Effector memory CD8-positive, alpha-beta T cell (primary cell): ENCODE measurements at places on chromosomes 7 and 10.

- DNase-seq: no peak
These were observed 145.7 kb downstream of the PAXIP1 start for GRCh38 chr7:154857240-154857639.

DNA sequence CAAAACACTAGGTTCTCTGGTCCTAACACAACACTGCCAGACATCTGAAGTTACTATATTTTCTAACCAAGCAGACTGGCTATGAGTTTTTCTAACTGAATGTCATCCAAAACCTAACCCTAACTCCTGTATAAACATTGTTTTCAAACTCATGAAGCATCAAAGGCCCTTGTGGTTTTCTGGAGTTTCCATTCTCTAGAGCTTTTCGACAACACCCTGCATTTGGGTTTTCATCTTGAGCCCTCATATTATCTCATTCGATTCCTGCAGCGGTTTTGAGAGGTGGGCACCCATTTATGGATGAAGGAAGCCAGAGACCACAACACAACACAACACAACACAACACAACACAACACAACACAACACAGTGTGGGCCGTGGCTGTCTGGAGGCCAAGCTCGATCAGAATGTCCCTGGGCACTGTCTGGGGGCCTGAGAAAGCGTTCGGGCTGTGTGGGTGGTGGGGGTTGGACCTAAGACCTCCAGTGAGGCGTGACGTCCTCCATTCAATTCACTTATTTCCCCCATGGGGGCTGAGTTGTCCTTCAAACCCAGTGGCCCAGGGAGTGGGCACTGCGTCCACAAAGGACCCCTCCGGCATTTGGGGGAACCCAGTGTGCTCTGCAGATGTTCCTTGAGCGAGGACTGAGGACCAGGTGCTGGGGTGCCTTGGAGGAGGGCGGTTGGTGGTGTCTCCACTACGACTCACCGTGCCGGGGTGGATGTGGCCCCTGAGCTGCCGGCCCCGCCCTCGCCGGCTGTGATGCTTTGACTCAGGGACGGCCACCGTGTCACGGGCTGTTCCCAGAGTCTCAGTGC lies 490.4 kb downstream of the DNAJB6 start:
- no peak for DNase-seq

DNA sequence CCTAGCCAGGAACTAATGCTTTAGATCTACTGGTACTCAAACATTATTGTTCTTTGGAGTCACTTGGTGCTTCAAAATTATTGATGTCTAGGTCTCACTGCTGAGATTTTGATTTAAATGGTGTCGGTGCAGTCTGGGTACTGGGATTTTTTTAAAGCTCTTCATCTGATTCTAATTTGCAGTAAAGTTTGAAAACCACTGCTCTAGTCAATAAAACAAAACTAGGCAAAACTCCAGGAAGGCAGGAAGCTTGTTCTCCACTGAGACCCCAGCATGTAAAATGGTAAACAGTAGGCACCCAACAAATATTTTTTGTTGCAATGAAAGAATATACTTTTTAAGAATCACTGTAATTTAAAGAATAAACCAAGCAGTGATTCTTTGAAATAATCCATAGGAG lies 49.7 kb downstream of the ADD3 start:
- no peak for DNase-seq

- no peak for DNase-seq
These were observed 846.8 kb downstream of the IPMK start for GRCh38 chr10:57420881-57421280.

DNA sequence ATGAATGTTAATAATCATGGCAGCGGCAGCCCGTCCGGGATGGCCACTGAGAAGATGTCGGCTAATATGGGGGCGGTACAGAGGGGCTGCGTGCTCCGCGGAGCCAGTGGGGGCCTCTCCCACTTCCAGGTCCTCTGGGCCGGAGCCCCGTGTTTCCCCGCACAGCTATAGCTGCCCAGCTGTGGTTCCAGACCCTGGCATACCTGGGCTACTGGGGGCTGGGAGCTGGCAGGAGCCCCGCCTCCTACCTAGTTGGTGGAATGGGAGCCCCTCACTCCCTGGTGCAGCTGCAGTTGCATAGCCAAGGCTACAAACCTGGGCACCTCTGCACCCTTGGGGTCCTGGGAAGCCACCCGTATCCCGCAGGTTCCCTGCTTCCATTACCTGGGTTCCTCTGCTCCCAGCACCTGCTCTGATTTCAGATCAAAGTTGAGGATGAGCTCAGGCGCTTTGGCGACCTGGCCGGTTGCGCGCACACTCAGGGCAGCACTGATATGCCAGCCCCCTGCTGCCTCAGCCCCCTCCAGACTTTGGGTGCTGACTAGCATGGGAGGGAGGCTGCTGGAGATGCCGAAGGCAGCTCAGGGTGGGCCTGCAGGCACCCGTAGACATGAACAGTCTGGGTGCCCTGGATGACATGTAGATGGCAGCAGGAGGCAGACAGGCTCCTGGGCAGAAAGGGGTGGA lies 236.5 kb upstream of the SEMA3D start:
- DNase-seq: no peak

- no peak for DNase-seq
These were observed 115.9 kb upstream of the CACUL1 start for GRCh38 chr10:118870467-118871243.

GRCh38 chr10:110142965-110143364 lies 64.4 kb upstream of the MXI1 start:
- no peak for DNase-seq

DNA sequence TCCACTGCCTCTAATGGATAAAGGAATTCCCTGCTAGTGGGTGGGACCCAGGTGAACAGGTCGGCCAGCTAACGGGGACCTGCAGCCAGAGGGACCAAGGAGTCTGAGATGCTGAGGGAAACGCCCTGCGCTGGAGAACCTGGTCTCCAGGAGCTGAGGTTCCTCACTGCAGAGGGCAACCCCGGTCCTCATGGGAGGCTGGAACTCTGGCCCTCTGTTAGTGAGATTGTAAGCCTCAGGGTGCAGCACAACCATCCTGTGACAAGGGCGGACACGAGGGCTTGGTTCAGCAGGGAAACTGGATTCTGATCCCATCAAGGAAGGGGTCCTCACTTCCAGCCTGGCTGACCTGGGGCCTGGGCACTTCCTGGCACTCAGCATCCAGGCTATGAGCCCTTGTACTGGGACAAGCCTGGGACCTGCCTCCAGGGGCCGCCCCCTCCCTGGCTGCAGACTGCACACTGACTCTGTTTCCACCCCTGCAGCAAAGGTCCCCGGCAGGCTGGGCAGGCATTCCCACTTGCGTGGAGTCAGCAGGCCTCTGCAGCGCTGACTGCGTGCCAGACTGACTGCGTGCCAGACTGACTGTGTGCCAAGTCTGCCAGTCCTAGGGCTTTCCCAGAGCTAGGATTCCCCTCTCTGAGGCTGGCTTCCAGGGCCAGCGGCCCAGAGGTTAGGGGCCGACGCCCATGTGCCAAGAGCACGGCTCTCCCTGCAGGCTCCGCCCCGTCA lies 143.2 kb downstream of the MAPK8 start:
- no peak for DNase-seq

GRCh38 chr7:155811895-155812761 lies at the start of gene SHH:
Gene SHH, minus strand, starts transcription at chr7:155812463. Its CDS starts 341 bp downstream, at chr7:155812122.
- no peak for DNase-seq

DNA sequence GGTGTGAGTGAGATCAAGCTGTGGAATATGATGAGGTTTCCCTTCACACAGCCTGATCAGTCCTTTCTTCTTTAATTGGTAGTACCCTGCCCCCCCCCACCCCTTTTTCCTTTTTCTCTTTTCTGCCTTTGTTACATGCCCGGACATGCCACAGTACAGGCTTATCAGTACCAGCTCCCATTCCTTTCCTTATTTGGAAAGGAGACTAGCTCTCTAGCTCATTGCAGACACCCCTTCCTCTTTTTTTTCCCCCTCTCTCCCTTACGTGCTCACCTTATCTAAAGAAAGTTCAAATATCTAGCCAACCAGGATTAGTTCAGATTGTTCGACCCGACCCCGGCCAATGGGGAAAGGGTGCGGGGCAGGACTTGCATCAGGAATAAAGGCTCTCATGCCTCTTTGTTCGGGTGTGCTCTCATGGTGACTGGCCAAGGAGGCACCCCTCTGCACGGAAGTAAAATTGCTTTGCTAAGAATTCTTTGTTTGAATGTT lies 230.4 kb downstream of the ACTR3B start:
- DNase-seq: no peak

GRCh38 chr7:99078416-99078815 lies 65.5 kb downstream of the SMURF1 start:
- no peak for DNase-seq

DNA sequence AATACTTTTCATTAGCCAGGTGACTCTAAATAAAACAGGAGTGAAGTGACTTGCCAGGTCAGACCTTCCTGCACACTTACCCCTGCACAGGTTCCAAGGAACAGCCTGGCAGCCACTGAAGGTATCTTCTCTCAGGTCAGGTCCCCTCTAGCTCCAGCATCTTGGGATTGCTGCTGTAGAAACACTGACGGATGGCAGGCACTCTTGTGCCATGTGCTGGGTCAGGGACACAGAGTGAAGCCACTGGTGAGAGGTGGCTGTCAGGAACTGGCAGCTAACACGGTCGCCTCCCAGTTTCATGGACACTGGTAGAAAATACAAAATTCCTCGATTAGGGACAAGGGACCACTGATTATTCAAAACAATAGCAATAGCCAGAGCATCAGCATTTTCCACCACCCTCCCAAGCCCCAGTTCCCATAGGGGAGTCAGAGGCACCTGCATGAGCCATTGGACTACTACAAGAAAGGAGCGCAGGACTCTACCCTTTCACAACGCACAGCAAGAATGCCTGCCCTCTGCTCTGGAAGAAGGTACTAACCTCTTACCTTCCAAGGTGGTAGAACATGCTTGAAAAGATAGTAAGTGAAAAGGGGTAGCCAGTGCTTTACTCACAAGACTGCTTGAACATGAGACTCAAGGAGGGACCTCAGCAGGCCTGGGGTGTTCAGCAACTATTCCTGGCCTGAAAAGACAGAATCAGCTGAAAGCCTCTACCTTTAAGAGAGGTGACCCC lies 5.1 kb upstream of the MYO1G start:
- DNase-seq: no peak

DNA sequence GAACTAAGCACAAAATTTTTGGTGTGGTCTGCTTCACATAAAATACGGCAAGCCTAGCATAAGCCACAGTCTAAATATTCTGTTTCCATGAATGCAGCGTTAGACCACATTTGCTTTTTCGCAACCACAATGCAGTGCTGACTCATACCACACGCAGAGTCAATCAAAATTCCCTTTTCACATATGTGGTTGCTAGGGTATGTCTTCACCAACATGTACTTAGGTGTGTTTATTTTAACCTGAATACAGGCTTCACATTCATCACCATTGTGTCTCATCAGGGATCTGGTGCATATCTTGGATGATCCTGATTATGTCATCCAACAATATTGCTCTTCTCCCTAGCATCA lies 90.8 kb downstream of the CHN2 start:
- DNase-seq: peak; percentile 9

- no peak for DNase-seq
These were observed 13.5 kb upstream of the STK17A start for GRCh38 chr7:43569424-43569823.

GRCh38 chr7:90210981-90211380 lies 559 bp upstream of the STEAP2 start:
- DNase-seq: no peak

DNA sequence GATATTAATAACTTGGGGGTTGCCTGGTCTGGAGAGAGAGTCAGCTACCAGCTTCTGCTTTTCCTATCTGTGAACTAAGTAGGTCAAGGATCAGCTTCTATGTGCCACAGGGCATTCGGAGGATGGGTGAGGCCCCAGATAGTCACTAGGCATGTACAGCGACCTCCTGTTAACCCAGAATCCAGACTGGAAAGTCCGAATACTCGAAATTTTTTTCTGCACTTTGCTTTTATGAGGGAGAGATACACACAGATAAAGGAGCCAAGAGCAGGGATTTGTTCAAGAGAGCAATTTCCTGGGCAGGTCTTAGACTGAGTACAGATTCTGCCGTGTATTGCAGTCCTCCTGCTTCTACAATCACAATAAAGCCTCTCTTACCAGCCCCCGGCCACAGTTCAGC lies 54.2 kb downstream of the EMX2 start:
- DNase-seq: no peak

DNA sequence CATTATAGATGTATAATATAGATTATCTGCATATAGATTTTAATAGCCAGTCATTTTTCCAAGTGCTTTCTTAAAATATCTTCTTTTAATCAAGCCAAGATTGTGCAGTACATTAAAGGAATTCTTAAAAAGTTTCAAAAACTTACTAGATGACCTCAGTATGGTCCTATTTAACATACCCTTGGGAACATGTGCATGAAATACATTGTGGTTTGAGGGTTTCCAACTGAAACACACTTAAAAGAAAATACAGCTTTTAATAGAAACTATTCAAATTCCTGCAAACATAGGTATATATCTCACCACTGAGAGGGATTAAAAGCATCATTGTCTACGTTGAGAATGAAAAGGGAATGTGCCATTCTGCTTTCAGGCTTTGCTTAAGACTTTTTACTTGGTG lies 364.9 kb downstream of the SUGCT start:
- no peak for DNase-seq

DNA sequence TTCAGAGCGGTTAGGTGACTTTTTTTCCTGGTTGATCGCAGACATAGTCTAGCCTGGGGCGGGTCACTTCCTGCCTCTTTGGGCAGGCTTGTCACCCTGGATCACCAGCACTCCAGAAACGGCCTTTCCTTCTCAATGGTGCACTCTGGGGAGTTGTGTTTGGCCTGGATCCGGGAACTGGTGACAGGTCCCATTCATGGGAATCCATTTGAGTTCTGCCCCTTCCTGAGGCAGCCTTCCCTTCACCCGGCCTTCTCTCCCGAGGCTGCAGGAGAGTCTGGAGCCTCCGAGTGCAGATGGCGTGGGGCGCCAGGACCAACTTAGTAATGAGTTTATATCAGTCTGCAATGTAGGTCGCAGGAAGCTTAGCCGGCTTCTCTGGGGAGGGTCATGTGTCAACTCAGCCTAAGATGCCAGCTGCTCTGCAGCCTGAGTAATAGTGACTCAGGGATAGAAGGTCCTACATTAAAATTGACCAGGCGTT lies 54.2 kb downstream of the TACR2 start:
- no peak for DNase-seq

DNA sequence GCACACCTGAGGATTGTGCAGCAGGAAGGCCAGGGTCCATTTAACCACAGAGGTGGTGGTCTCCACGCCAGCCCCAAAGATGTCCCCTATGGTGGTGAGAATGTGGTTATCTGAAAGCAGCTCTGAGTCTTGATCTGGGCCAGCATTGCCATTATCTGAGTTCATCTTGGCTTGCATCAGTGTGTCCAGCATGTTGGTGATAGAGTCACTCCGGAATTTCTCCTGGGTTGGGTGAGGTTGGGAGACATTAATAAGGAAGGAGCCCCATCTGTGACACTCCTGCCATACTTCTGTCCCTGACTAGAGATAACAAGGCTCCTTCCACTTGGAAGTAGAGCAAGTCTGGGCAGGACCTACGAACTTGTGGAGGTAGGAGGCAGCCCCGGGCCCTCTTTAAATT lies 4.2 kb downstream of the CYP17A1 start:
- no peak for DNase-seq
